T-helper 1 cell (primary cell): ENCODE measurements at places on chromosomes 12 and 14.
A peak's percentile ranks its signal among the peaks of the same experiment; 100 is the strongest.

- DNase-seq = no peak
Observed at GRCh38 chr14:69661194-69661537, 49.8 kb downstream of the SUSD6 start.

DNA sequence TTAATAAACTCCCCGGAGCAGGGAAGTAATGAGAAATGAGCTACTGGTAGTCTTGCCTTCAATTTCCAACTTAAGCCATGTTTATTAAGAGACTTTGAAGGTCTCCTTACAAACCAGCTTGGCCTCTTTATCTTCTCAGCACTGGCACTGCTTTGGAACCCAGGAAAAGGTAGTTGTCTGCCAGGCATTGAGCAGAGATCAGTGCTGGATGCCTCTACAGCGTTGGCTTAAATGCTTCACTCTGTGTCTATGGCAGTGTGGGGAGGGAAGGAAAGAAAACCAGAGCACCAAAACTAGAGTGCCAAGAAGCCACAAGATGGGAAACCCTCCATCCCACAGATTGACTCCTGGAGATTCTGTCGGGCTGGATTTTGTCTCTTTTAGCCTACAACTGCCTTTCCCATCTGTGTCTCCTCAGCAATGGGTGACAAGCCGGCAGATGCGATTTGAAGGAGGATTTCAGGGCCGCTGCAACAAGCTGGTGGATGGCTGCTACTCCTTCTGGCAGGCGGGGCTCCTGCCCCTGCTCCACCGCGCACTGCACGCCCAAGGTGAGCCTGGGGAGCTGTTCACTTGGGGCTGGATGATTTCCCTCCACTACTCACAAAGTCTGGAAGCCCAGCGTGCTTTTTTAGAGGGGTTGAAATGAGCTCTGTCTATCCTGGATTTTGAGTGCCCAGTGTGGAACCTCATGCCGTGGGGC is 57.3 kb downstream of the FNTB start:
- no peak for DNase-seq

DNA sequence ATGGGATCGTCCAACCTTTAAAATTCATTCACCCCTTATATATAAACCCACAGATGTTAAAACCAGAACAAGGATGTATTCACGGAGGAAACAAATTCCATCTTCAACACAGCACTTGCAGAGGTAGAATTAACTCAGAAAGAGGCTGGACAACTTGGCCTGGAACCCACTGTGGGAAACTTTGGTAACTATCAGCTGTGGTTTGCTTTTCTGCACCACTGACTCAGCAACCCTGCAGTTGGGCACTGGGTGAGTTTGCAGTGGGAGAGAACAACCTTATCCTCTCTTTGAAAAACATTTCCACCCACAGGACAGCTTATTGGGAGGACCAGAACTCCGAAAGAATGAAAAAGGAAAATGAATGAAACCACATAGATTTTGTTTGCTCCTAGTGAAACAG is 66.3 kb downstream of the ZNF664 start:
- no peak for DNase-seq

DNA sequence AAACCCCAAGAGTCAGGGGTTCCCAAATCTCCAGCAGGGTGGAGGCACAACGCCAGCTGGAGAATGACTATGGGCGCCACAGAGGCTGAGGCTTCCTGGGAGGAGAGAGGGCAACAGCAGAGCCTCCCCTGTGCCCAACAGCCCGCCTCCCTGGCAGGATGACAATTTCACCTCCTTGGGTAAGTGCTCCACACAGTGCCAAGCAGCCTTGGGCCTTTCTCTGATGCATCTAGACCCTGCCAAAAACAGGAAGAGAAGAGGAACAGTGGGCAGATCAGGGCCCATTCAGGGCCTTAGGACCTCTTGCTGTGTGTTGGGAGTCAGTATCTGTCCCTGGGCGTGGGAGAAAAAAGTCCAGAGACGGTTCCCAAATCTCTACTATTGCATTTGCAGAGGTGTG is 5.0 kb upstream of the OR10P1 start:
- DNase-seq = no peak

- no peak for DNase-seq
Observed at GRCh38 chr14:90585106-90585505, 188.3 kb downstream of the CALM1 start.

GRCh38 chr14:65321370-65321875 is 91.1 kb upstream of the FUT8 start:
- DNase-seq = no peak

DNA sequence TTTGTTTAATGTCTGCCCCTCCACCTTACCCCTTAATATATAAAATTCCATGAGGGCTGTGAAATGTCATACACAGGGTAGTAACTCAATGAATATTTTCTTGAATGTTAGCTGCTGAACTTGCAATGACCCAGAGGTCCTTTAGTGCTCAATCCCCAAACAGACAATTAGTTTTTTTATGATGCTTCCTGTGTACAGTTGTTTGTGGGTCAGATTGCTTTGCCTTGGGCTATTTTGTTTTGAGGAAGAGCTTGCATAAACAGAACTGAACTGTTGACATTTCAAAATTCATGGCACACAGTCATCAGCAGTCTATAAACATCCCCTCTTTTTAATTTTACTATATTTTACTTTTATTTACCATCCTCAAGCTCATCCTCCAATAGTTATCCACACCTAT is 820.5 kb upstream of the SEL1L start:
- DNase-seq = no peak

DNA sequence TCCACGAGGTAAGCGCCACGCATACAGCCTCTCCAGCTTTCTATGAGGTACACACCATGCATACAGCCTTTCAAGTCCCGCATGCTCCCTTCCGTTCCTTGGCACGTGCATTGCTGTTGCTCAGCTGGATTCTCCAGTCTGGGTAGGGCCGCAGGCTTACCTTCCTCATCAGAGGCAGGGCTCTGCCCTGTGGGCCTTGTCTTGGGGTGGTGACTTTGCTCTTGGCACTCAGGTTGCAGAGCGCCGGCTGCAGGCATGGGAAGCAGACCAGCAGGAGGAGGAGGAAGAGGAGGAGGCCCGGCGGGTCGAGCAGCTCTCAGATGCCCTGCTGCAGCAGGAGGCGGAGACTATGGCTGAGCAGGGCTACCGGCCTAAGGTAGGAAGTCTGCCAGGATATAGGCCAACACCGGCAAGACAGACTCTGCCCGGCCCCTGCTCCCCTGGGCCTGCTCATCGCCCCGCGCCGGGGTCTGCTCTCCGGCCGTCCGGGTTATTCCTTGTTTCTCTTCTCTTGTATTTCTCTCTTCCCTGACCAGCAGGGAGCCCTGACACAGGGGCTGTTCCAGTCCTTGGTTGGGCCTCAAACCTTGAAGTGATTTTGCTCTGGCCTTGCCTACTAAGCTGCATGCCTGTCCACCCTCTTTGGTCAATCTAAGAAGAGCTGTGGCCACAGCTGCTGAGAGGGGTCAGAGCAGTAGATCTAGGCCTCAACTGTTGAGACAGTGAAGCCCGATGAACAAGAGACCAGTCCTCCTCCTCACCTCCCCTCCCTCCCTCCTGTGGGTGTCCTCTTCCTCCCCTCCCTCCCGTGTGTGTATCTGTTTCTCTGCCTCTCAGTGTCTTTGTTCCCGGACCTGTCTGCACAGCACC is 15.3 kb downstream of the TCHP start:
- no peak for DNase-seq

GRCh38 chr12:6767353-6768319 is 1.5 kb downstream of the PTMS start:
- DNase-seq = no peak

DNA sequence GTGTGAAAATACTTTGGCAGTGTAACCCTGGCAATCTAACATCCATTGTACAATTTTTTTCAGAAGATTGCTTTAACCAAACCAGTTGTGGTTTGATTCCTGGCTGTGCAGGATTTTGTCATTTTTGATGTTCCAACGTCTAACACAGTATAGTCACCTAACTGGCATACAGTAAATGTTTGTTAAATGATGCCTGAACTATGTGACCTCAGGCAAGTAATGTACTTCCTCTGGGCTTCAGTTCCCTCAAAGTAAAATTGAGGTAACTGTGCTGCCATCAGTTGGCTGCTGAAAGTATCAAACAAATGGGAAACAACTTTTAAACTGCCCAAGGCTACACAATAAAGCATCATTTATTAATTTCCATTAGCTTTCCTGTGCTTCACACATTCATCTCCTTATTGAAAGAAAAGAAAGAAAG is 4.3 kb downstream of the TM7SF3 start:
- DNase-seq = no peak

DNA sequence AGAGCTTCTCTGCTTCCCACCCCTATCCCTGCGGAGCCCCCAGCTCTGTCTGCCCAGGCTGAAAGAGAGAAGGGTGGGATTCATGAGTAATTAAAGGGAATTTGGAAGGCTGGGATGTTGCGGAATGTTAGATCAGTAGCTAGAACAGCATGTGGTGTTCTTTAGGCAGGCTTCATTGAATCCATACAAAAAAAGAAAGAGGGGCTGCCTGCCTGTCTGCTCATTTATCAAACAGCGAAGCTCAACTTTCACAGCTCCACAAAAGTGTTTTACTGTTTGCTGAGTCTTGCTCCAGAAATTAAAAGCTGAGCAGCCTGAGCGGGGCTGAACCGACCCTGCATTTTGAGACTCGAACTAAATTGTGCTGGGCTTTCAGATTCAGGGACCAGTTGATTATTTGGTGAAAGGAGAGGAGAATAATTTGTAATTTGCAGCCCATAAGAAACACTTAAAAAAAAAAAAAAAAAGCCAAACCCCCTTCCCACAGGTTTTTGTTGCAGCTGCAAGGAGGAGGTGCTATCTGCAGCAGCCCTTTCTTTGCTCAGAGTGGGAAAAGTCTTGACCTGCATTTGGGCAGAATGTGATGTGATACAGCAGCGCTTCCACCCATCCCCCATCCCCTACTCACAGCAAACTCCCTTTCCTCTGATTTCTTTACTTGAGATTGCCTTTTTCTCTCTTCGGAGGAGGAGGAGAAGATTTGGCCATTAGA is 89.7 kb downstream of the RFX4 start:
- DNase-seq = no peak

DNA sequence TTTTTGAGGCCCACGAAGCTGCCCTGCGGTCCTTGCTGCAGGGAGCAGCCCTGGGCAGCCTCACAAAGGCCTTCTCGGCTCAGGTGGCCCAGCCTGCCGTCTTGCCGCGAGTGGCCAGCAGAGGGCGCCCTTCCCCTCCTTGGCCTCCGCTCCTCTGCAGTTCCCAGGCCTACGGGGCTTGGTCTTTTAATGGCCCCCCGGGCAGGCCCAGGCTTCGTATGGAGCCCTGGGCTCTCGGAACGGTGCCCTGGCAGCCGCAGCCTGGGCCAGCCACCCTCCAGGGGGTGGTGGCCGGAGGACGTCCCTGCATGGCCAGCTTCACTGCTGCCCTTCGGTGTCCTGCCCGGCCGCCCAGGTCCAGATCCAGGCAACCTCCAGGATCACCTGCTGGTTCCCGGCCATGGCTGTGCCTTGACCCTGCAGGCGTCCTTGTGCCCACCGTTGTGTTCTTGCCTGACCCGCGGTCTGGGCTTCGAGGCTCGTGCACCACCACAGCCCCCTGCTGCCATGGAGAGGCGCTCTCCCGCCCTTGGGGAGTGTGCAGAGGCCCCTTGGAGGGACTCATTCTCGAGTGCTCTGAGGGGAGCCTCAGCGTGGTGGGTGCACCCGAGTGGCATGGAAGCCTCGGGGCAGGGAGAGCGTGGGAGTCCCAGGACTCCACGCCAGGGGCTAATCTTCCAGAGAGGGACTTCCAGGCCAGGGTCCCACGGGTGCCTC is 9.4 kb downstream of the ASPG start:
- peak; percentile 56 for DNase-seq

DNA sequence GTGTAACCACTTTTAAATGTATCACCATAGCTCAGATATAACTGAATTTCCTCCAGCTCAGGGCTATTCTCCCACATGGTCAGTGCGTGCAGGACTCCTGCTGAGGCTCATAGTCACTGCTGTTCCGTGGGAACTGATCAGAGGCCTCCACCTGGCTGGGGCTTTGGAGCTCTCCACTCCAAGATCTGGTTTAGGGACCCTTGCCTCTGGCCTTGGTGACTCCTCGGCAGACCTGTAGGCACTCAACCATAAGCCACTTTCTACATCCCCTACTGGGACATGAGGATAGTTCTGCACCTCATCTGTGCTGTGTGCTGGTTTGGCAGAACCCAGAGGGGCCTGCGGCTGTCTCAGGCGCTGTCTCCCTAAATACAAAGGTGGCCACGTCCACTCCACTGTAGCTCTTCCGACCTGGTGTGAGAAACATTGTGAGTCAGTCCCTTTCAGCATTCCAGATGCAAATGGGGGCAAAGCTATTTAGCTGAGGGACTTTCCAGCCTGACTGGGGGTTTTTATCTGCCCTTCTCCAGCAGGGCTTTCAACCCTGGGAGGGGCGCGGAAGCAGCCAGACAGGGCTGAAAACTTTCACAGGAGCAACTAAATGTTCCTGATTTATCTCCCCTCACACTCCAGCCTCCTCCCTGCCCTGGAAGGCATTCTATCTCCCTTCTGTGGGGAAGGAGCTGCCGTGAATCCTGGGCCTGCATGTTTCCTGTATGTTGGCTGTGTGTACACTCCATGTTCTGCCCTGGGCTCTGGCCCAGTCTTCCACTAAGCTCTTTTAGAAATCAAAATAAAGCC is 218.3 kb upstream of the DAAM1 start:
- DNase-seq = no peak

GRCh38 chr14:71001742-71002141 is 94.5 kb downstream of the PCNX1 start:
- no peak for DNase-seq

DNA sequence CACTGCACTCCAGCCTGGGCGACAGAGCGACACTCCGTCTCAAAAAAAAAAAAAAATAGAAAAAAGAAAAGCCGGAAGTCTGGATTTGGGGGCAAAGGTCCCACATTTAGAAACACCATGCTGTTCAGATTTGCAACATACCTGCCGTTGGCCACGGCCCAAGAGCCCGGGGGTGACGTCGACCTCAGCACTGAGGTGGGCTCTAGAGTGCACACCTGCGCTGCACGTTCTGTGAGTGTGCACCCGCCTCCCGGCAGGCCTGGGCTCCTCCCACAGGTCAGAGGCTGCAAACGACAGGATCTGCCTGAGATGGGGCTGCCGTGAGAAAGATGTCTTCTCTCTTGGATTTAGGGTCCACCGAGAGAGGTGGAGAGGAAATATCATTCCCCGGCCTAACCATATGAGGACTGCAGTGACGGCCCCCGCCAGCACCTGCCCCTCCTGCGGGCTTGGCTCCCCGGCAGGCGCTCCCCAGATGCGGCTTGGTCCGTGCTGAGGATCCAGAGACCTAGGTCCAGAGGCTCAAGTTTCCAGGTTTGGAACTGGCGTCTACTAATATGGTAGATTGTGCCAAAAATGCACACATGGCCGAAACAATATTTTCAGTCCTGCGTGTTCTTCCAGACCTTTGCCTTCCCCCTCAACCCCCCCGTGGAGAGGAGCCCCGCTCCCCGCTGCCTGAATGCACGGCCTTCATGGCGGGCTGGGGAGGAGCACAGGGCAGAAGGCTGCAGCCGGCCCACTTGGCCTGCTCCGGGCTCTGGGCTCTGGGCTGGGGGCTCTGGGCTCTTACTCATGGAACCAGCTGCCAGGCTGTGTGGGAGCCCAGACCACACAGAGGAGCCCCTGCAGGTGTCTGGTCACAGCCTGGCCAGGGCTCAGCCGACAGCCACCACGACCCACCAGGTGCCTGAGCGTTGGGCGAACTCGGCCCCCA is 58.8 kb upstream of the FBRSL1 start:
- DNase-seq = no peak

GRCh38 chr12:43551971-43552559 is at the start of gene ADAMTS20:
ADAMTS20 (minus strand) TSS chr12:43552203; CDS start chr12:43551921, 282 bp downstream.
- DNase-seq = no peak

GRCh38 chr12:56332512-56333196 is 1.1 kb downstream of the PAN2 start:
- no peak for DNase-seq
